ENCODE measurements at places on chromosomes 7 and 10.

- no peak for DNase-seq
Observed at GRCh38 chr7:50304129-50304910, at the start of gene IKZF1. IKZF1 (plus strand) TSS chr7:50304716; CDS start chr7:50319062, 14,346 bp downstream.

DNA sequence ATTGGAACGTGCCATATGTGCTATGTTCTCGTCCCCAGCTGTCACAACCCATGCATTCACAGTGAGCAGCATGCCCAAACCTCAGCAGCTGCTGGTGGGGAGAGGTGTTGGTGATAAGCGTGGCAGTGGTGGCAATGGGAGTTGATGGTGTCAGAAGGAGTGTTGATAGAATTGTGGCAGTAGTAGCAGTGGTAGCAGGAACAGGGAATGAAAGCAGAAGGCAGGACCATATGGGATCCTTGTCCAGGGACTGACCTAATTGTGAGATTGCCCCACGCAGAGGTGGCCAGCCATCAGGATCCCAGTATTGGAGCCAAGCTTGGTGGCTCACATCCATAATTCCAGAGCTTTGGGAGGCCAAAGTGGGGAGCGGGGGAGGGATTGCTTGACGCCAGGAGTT lies 276.3 kb downstream of the GALNT17 start:
- DNase-seq = no peak

GRCh38 chr7:76037310-76037709 lies 10.5 kb downstream of the STYXL1 start:
- DNase-seq = no peak

- no peak for DNase-seq
Observed at GRCh38 chr10:35554461-35555056, 50.6 kb upstream of the GJD4 start.

- no peak for DNase-seq
Observed at GRCh38 chr7:115662676-115663075, 367.9 kb downstream of the TFEC start.
